ENCODE measurements at places on chromosomes 13 and 19.

- no peak for DNase-seq
These were observed 125.5 kb downstream of the KCNRG start for GRCh38 chr13:50140581-50141374.

DNA sequence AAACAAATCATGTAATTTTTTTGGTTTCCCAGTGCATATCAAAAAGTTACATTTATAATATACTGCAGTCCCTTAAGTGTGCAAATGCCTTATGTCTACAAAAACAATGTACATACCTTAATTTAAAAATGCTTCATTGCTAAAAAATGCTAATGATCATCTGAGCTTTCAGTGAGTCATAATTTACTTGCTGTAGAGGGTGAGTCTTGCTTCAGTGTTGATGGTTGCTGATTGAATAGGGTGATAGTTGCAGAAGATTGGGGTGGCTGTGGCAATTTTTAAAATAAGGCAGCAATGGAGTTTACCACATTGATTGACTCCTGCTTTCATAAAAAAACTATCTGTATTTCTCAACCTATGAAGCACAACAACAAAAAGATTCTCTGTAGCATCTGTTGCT, 613.9 kb downstream of the TBC1D4 start:
- no peak for DNase-seq

- peak; percentile 5 for DNase-seq
These were observed 28.1 kb upstream of the SIAH3 start for GRCh38 chr13:45879666-45880065.

- DNase-seq: no peak
These were observed 1.4 kb downstream of the TDRD3 start for GRCh38 chr13:60398379-60398891.

GRCh38 chr19:1470305-1471009, 8.6 kb downstream of the C19orf25 start:
- peak; percentile 79 for DNase-seq

GRCh38 chr19:35213663-35214632, 14.6 kb downstream of the FAM187B start:
- DNase-seq: peak; percentile 97

DNA sequence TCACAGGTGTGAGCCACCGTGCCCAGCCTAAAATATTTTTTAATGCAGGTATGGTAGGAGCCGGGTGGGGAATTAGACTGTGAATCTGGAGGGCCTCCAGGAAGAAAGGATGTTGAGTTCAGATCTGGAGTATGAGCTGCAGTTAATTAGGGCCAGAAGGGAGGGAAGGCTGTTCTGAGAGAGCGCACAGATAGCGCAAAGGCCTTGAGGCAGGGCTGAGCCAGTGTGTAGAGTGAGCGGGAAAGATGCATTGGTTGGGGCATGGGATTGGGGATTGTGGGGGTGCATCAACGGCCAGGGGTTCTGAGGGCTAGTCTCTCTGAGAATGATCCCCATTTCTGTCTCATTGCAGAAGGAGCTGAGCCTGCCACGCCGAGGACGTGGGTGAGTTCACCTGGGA, 9.7 kb downstream of the MAST3 start:
- DNase-seq: no peak

GRCh38 chr19:17335575-17335974, 920 bp upstream of the ANO8 start:
- no peak for DNase-seq

Data from CD4-positive, alpha-beta T cell (primary cell).